ENCODE measurements at places on chromosomes 3 and 15.

DNA sequence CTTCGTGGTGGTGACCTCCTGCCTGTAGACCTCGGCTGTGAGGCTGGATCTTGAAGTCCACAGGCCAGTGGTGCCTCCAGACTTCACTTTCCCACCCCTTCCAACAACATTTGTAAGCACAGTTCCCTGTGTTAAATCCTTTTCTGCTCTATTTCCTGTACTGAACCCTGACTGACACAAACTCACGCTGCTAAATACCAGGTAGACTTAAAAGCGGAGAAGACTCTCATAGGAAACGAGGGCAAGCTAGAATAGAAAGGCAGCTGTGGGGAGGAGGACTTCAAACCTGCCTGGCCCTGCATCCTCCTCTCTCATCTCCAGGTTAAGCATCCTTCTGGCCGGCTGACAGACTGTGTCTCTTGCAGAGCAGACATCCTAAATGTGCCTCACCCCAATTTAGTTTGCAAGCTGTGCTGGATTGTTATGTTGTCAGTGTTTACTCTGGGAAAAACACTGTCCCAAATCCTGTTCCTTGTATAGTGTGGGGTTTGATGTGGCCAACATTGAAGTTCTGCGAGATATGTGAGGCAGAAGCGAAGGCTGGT is 58.5 kb upstream of the LARS2 start:
- DNase-seq, result no peak

- no peak for DNase-seq
Measured at GRCh38 chr15:69647142-69647513, 194.5 kb downstream of the RPLP1 start.

DNA sequence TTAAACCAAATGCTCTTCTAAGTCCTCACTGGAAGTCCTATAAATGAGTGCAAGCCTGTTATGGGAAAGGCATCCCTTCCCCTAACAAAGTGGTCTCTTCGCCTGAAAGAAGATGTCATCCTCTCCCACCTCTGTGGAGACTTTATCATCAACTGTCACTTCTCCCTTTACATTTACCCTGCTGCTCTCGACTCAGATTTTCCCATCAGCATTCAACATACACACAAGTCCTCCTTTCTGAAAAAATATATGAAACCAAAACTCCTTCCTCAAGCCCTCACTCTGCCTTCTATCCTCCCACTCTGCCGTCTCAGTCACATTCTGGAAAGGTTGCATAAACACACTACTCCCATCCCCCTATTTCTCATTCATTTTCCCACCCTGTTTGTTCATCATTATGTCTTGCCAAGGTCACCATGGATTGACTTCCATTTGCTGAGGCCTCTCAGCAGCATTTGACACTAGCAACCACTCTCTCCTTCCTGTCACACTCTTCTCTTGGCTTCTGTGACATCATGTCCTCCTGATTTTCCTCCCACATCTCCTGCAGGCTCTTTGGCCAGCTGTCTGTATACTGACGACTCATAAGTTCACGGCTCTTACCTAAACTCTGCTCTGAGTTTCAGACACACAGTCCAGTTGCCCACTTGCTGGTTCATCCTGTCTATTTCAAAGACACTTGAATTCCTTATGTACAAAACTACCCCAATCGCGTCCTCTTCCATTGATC is 70.3 kb upstream of the SMAD3 start:
- DNase-seq, result no peak

GRCh38 chr3:100606894-100607512 is 2.4 kb upstream of the ADGRG7 start:
- DNase-seq, result no peak

GRCh38 chr3:48068886-48069285 is 52.7 kb upstream of the MAP4 start:
- DNase-seq, result no peak

- DNase-seq, result no peak
Measured at GRCh38 chr3:49563040-49563578, 8.8 kb downstream of the BSN start.

DNA sequence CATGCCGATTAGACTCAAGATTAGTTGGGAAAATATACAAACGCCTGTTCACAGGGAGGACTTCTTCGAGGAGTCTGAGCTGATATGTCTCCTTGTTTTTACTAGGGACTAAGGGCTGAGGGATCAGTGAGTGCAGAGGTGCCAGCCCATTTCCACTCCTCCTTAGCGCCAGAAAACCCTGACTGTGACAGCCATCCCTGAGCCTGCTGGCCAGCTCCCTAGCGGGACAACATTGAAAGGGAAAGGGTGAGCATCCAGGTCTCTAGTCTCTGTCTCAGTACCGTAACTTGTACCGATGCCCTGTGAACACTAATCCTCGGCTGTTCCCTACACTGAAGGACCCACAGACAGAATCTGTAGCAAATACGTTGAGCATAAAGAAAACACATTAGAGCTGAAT is 243.4 kb downstream of the WNT5A start:
- DNase-seq, result peak; percentile 14

DNA sequence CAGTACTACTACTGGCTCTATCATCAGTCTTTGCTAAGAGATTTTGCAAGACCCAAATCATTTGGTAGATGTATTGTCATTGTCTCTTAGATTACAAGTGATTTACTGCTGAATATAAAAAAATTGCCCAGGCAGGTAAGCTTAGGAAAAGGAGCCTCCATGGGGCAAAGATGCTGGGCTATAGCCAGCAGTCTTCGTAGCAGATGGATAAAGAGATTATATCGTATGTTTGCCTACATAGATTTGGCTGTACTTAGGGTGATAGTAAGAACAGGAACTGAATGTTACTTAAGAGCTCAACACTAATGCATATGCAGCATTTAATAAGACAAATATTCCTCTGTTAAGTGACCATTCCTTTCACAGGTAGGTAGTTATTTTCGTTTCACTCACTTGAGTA is 48.9 kb downstream of the PTPRG start:
- no peak for DNase-seq

DNA sequence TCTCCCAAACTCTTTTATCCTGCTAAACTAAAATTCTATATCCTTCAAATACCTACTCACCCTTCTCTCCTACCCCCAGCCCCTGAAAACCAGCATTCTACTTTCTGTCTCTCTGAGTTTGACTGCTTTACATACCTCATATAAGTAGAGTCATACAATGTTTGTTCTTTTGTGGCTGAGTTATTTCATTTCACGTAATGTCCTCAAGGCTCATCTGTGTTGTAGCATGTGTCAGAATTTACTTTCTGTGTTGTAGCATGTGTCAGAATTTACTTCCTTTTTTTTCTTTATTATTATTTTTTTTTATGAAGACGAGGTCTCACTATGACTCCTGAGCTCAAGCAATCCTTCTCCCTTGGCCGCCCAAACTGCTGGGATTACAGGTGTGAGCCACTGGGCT is 20.1 kb downstream of the IFT122 start:
- DNase-seq, result no peak

DNA sequence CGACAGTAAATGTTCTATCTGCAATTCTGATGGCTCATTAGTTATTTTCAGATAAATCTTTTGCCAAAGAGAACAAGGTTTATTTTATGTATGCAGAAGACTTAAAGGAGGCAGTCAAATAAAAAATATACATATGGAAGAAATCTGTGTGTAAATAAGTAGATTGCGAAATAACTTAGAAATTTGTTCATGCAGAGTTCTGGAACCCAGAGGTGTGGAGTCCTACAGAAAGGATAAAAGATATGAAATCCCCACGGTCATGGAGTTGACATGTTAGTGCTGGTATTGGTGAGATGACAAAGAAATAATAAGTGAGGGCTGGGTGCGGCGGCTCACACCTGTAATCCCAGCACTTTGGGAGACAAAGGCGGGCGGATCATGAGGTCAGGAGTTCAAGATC is 111.2 kb upstream of the CFAP20DC start:
- no peak for DNase-seq

DNA sequence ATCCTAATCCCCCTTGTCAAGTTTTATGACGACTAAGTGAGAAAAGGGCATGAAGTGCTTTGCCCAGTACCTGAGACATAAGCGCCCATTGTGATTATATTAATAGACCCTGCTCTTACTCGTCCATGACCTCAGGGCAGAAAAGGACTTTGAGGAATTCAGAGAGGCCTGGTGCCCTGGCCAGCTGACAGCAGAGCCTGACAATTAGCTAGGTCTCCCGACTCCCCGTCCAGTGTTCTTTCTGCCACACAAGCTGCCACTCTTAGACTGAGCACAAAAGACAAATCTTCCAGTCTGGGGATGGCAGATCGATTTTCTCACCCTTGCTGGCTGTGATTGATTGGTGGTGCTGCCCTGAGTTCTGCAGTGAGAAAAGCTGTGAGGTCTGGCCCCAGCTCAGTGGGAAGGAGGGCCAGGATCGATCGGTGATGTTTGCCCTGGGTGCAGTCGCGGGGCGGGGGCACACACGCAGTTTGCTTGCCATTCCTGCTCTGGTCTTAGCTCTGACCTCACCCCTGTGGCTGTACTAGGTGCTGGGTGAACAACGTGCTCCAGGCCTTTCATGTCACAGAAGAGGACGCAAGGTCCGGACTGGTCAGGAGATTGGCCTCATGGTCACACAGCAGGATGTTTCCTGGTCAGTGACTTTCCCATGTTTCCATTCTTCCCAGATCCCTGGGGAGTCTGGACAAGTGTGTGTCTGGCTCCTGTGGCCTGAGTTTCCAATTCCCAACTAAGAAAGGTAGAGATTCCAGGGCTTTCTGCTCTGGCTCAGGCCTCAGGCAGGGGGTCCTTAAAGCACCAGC is 67.4 kb upstream of the TLE3 start:
- peak; percentile 69 for DNase-seq

DNA sequence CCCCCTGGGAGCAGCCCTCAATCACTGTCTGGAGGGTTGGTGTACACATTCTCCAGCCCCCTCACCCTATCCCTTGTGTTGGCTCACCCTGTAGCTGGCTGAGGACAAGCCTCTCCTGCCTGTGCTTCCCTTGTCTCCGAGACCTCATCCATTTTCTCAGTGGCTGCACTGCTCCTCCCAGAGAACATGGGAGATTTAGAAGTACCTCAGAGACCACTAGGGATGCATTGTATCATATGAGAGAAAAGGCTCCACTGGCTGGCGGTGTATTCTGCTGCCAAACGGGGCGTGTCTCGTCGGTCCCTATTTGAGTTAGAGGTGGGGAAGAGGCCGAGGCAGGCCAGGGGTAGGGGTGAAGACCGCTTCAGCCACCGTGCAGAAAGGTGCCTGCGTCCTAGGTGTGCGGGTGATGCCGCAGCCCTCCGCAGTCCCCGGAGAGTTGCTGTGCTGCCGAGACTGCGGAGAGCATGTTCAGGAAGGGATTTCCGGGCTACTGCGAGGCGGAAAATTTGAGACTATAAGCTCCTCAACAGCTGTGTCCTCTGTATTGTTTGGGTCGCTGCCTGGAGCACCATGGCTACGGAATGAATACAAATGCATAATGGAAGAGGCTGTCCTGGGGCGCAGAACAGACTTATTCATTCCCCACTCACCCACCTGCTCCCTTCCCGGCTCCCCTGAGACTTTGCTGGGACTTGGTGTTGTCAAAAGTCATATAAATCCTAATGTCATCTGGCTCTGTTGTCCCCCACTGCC is 43.8 kb downstream of the SPSB4 start:
- peak; percentile 95 for DNase-seq

DNA sequence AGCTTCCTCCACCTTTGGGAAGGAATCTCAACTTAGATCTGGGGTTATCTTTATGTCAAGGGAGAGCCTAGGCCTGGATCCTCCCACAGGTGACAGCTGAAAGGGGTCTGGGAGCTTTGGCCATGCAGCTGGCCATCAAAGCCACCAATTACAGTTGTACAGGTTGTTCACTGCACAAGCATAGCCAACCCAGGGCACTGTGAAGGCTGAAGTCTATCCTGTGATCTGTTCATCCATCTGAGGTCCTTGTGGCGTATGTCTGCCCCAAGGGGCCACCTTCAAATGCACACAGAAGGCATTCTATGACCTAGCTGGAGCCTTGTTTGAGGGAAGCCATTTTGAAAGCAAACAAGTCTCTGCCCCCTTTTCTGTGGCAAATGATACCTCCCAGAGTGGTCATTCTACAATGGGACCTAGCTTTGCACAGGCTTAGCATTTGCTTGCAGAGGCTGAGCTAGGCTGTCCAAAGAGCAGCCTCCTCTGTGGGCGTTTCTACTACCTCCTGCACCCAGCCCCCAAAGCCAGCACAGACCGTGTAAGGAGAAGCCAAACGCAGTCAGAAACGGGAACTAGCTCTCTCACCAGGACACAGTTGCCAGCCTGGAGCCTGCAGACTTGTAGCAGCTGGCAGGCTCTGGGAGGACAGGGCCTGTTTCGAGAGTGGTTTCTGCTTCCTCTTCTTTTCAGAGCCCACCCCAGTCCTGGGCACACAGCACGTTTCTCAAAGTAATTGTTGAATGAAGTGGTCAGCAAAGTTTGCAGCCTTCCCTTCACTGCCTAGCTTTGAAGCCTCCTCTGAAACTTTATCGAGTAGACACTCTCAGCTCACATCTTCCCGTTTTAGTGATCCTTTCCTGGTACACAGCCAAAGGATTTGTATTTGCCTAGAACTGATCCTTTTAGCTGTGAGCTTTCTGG is 157.3 kb upstream of the SMAD3 start:
- DNase-seq, result peak; percentile 61

GRCh38 chr3:194749631-194750490 is 64.2 kb downstream of the FAM43A start:
- peak; percentile 66 for DNase-seq

GRCh38 chr15:84572231-84572630 is 28.6 kb upstream of the ZSCAN2 start:
- DNase-seq, result no peak

DNA sequence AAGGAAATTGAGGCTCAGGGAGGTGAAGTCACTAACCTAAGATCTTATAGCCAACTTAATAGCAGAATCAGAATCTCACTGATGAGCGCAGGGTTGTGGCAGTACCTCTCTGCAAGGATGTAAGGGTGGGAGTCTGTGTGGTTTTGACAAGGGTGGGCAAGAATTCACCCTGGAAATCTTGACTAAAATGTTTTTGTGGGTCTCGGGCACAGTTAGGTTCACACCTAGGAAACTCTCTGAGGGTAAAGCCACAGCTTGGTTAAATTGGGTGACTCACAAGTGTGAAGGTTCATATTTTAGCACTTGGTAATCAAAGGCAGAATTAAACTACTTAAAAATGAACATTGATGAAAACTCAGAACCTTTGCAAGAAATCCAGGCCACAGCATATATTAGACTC is 178.2 kb upstream of the EOMES start:
- DNase-seq, result no peak

DNA sequence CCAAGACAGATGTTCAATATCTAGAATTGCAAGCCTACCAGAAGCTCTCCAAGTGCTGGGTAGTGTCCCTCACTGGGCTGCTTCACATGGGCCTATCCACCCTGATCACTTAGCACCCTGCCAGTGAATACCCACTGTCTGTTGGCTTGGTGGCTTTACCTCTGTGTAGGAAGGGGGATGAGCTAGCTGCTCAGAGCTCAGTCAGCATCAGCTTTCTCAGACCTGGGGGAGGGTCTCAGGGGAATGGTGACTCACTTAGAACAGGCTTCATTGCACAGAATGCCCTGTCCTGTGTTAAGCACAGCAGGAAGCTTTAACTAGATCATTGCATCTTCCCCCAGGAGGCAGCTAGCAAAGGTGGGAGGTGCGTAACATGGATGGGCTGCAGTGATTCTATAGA is 209.8 kb downstream of the PDCD6IP start:
- peak; percentile 32 for DNase-seq

Data from eye (tissue), 1 donor.